HepG2 (cell line): ENCODE measurements at places on chromosomes 5 and 9. TPM values are rescaled to one million over a fixed set of nuclear protein-coding genes. Genes with fewer than 3 reads are reported as not detected.

GRCh38 chr9:98897745-98898144 is 46.0 kb upstream of the COL15A1 start:
- DNase-seq = no peak

- no peak for DNase-seq
Observed at GRCh38 chr9:114336157-114336556, 6.5 kb downstream of the ORM2 start.

- no peak for DNase-seq
Observed at GRCh38 chr5:149195962-149196361, 54.7 kb downstream of the ABLIM3 start.

- no peak for DNase-seq
Observed at GRCh38 chr5:78419396-78419795, 59.0 kb downstream of the SCAMP1 start.

HABP4 gene
- 14.3 and 16.9 TPM in 2 replicates for total RNA-seq

- DNase-seq = no peak
Observed at GRCh38 chr5:128169401-128170017, 85.9 kb downstream of the SLC12A2 start.

DNA sequence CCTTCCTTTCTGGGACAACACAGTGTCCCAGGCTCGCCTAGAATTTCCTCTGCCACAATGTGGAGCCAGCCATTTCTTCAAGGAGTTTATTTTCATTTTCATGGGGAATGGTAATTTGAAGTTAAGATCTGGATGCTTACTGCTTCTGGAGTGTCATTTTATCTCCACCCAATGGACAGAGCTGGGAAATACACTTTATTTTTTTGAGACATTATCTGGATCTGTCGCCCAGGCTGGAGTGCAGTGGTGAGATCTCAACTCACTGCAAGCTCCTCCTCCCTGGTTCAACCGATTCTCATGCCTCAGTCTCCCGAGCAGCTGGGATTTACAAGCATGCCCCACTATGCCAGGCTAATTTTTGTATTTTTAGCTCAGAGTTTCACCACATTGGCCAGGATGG is 12.7 kb upstream of the THG1L start:
- peak; percentile 23 for DNase-seq

GRCh38 chr5:146111409-146111808 is 6.0 kb upstream of the PLAC8L1 start:
- DNase-seq = no peak

DNA sequence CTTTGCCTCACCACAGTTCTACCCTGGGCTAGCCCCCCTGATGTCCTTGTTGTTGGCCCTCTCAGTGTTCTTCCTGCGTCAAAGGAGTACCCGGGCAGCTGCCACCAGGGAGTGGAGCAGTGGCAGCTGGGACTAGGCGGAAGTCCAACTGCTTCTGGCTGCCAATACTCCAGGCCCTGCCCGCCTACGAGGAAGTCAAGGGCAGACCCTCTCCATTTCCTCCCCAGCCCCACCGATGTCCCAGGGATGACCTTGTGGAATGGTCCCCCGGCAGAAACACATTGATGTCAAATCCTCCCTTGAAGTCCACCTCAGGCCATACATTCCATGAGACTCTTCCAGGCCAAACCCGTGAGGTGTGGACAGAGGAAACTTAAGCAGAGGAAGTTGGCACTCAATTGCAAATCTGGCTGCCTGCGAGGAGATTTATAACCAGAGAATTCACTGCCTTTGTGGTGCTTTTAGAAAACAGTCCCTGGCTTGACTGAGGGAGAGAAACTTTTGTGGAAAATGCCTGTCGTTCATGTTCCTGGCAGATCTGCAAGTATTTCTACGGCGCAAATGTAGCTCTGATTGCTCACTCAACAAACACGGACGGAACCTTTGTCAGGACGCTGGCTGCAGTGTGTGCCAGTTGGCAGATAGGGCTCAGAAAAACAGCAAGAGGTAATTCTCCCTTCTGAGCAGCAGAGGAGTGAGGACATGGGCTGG is 339.7 kb downstream of the RAB3C start:
- no peak for DNase-seq

DNA sequence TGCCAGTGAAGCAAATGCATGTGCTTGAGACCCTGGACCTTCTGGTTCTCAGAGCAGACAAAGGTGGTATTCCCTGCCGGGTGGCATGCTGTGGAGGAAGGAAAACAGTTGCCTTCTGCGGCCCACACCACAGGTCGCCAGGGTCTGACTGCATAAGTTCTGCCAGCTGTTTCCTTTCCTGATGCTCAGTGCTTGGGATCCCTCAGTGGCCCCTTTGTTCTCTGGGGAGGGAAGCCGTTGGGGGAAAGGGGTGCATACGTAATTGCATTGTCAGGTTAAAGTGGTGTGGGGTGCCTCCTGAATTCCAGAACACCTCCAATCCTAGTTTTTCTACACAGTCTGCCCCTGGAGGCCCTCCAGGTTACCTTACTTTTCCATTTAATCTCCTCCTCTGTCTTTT is 43.1 kb upstream of the SLC2A8 start:
- no peak for DNase-seq

FOXD4L5 gene
- 0.22 TPM in 1 of 2 replicates, not detected in the other for total RNA-seq

- no peak for DNase-seq
Observed at GRCh38 chr5:59999056-59999455, 105.5 kb upstream of the PDE4D start.

PDZD2 gene
- total RNA-seq = not detected in 2 replicates

DNA sequence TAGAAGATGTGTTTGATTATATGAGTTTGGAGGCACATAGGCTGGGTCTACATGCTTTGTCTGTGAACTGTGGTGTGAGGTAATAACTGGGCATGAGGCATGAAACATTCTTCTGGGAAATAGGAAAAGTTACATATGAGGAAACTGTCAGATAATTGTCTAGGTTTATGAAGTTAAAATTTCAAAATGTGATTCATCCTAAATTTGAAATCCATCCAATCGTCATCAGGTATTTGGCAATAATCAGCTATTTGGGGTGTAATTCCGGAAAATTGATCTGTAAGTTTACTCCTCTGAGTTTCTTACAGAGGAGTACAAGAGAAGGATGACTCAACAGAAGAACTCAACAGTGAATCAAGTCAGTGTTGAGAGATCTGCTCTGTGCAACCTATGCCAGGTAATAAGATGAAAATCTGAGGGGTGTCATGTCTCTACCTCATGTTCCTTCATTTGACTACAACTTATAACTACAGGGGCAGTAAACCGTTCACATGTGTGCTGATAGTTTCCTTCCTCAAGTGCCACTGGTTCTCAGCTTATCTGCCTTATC is 1171.6 kb upstream of the CDH18 start:
- DNase-seq = no peak
